ENCODE measurements at places on chromosomes 12 and 14.

- DNase-seq, result no peak
Observed at GRCh38 chr14:61621444-61621843, 73.9 kb upstream of the HIF1A start.

DNA sequence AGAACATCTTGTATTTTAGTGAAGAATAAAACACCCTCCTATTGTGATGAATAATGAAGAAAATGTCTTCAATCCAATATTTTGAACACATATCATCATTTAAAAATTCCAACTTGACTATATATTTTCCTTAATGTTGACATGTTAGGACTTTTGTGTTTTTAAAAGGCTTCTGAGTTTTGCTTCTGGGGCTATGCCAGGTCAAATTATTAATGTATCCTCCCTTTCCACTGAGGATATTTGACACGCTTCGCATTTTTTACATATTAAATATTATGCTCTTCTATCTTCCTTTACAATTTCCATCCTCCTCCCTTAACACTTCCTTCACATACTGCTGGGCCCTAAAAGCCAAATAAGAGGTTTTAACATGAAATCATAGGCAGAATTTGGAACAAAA lies 20.6 kb downstream of the RERG start:
- DNase-seq, result no peak

GRCh38 chr12:115404761-115405470 lies 720.9 kb upstream of the TBX3 start:
- no peak for DNase-seq

GRCh38 chr12:64085154-64085553 lies 136.9 kb downstream of the KICS2 start:
- DNase-seq, result no peak

DNA sequence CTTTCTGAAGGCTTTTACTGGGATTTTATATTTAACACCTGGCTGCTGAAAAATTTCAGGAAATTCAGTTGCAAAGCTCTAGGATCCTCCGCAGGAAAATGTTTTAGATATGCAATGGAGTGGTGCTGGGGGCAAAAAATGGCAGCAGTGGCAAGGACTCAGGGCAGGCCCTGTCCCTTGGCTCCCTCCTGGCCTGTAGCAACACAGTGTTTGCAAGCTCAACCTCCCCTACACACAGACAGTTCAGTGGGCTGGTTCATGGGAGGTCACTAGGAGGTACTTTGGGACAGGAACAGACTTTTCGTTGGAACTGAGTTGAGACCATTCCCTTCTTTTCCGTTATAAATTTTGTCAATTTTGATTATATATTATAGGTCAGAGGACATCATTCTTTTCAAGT lies 270.4 kb downstream of the ADAMTS20 start:
- no peak for DNase-seq

- no peak for DNase-seq
Observed at GRCh38 chr14:87785897-87786296, 207.1 kb downstream of the GALC start.

DNA sequence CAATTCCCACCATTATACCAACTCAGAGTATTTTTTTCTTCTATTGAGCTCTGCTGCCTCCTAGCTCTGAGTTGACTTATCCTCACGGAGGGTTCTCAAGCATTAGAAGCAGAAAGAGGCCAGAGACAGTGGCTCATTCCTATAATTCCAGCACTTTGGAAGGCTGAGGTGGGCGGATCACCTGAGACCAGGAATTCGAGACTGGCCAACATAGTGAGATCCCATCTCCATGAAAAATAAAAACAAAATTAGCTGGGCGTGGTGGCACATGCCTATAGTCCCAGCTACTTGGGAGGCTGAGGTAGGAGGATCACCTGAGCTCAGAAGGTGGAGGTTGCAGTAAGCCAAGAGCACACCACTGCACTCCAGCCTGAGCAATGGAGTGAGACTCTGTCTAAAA lies 21.0 kb downstream of the HPD start:
- DNase-seq, result no peak

Data from CD4-positive, alpha-beta T cell treated with Interleukin-15 for 4 hours (primary cell).